ENCODE measurements at places on chromosomes 2 and 18.

DNA sequence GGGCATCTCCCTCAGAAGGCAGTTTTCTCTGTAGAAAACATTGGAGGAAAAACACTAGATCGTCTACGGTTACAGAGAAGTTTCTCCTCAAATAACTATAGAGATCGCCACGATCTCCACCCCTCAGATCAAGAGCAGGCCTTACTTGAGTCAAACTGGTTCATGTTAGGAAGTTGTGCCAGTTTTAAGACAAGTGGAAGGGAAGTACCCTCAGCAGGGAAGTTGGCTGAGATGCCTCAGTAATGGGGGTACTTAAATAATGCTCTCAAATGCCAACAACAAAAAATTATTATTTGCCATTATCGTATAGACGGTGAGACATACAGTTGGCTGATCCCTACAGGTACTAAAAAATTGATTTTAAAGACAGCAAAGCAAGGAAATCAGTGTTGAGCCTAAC is 8.2 kb upstream of the SMAD7 start:
- DNase-seq: no peak

- DNase-seq: no peak
Measured at GRCh38 chr18:65257149-65257548, 493.7 kb upstream of the CDH7 start.

DNA sequence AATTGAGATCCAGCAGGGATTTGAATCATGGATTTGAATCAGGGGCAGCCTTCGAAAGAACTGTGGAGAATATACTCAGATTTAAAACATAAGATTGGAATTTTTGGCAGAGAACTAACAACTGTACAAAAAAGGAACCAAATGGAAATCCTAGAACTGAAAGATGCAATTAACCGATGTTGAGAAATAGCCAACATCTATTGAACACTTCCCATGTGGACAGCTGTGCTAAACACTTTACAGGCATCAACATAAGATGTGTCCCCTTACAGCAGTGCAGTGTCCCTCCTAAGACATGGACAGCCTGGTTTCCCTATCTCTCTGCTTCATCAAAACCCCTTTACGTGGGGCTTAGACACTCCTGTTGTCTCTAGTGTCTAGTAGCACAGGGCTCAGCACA is 3.7 kb upstream of the IL1RN start:
- DNase-seq: no peak

GRCh38 chr18:48949050-48949605 is 1.6 kb downstream of the SMAD7 start:
- no peak for DNase-seq

GRCh38 chr2:184602734-184603133 is 4.4 kb downstream of the ZNF804A start:
- DNase-seq: no peak

Data from stimulated activated CD8-positive, alpha-beta memory T cell treated with anti-CD3 and anti-CD28 coated beads, Interleukin-7, amount 100 ng/mL, for 1 hour (primary cell).